Peyer's patch (tissue), 4 donors: ENCODE measurements at places on chromosomes 13 and 19. TPM values are rescaled to one million over a fixed set of nuclear protein-coding genes. Genes with fewer than 3 reads are reported as not detected.

DNA sequence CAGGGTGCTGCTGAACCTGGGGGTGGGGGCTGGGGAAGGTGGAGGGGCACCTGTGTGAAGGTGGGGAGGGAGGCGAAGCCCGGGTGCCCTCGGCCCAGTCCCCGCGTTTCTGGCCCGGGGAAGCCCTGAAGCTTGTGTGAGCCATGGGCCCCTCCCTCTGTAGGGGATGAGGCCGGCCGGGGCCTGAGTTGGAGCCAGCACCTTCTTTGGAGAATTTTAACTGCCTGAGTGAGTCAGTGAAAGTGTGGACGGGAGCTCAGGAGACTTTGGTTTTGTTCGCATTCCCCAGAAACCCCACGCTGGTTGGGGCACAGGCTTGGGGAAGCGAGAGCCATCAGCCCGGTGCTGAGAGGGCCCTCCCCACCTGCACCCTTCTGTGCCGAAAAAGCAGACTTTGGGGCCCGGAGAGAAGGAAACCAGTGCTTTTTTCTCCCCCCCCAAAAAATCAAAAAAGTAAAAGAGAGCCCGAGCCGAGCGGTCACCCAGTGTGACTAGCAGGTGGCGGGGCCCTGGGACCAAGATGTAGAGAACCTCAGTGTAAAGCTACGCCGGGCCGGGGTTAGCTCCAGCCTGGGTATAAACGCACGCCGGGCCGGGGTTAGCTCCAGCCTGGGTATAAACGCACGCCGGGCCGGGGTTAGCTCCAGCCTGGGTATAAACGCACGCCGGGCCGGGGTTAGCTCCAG, 45.1 kb downstream of the TMEM255B start:
- peak; percentile 37 for DNase-seq

- peak; percentile 69 for DNase-seq
These were observed 14.6 kb downstream of the MCF2L start for GRCh38 chr13:112983428-112984196.

DOCK9 gene
- 53.4 TPM for total RNA-seq

TSKS gene
- not detected for total RNA-seq
